ENCODE measurements at places on chromosomes 5 and 9.
A peak's percentile ranks its signal among the peaks of the same experiment; 100 is the strongest.

DNA sequence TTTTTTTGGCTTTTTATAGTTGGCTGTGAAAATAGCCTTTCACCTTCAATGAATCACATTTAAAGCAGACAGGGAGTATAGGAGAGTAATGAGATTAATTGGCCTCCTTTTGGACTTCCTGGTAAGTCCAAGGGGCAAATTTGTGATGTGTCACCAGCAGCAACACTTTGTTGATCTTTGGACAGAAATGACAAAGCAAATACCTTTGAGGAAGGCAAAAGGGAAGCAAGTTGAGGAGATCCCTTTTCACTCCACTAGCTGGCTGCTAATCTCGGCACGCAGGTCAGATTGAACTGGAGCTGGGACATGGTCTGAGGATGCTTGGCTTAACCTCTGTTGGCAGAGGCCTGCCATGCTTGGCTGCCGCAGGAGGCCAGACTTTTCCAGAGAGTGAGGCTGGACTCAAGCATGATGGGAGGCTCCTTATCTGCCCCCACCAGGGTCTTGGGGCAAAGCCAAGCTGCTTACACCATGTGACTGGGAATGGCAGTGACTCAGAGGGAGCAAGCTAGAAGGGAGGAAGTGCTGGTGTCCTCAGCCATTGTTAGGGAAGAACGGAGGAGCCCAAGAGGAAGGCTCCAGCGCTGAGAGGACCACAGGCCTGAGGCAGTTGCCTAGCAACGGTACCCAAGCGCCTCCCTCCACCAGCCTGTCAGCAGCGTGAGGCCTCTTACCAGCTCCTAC lies 174.5 kb upstream of the MAP1B start:
- peak; percentile 78 for DNase-seq

DNA sequence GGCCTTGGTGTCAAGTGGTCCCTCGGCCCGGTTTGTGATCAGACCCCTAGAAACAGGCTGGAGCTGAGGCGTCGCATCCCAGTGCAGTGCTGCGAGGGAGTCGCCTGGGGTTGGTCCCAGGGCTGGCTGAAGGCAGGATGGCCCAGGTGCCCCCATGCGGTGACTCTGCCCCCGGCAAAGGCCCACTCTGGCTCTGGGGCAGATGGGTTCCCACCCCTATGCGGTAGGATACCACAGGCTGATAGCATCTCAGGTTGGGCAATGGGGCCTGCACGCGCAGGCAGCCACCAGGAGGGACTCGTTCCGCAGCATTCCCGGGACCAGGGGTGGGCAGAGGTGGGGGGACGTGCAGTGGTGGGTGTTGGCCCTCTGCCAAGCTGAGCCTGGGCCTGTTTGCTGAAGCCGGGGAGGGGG lies 86.0 kb downstream of the RXRA start:
- DNase-seq = no peak

DNA sequence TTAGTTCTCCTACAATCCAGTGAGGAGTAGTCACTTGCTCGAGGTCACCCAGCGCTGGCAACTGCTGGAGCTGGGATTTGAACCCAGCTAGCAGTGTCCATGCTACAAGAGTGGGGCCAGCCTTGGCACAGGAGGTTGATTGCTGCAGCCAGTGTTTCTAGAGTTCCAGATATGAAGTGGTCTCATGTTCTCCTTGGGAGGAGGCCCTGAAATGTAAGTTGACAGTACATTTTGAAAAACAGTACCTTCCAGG lies 802 bp downstream of the CCDC107 start:
- no peak for DNase-seq

- DNase-seq = no peak
Observed at GRCh38 chr9:31314241-31314640, 1070.2 kb upstream of the ACO1 start.
